GM12878 (cell line): ENCODE measurements at places on chromosomes 3 and 15. TPM values are rescaled to one million over a fixed set of nuclear protein-coding genes. Genes with fewer than 3 reads are reported as not detected.
A peak's percentile ranks its signal among the peaks of the same experiment; 100 is the strongest.

Gene CCR8
- total RNA-seq = 14.4 and 16.9 TPM in 2 replicates

Gene SLC12A6
- 33.2 and 36.3 TPM in 2 replicates for total RNA-seq

GRCh38 chr3:73808862-73809509, 184.2 kb upstream of the PDZRN3 start:
- DNase-seq = no peak

- DNase-seq = no peak
These were observed 35.9 kb downstream of the ARPP21 start for GRCh38 chr3:35675206-35675605.

DNA sequence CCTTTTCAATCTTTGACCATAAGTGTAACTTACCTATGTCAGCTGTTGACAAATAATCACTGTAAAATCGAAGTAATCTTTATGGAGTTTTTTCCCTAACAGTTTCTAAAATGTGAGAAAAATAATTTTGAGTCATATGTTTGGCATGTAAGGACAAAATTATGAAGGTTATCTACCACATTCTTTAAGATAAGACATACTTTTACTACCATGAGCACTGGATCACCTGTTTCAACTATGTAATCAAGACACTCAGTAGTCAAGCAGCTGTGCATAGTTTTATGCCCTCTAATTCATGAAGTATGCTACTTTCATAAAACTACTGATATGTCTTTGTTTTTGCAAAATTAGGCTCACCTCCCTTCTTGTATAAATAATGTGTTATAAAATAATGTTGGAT, 12.1 kb downstream of the FGF7 start:
- DNase-seq = no peak

DNA sequence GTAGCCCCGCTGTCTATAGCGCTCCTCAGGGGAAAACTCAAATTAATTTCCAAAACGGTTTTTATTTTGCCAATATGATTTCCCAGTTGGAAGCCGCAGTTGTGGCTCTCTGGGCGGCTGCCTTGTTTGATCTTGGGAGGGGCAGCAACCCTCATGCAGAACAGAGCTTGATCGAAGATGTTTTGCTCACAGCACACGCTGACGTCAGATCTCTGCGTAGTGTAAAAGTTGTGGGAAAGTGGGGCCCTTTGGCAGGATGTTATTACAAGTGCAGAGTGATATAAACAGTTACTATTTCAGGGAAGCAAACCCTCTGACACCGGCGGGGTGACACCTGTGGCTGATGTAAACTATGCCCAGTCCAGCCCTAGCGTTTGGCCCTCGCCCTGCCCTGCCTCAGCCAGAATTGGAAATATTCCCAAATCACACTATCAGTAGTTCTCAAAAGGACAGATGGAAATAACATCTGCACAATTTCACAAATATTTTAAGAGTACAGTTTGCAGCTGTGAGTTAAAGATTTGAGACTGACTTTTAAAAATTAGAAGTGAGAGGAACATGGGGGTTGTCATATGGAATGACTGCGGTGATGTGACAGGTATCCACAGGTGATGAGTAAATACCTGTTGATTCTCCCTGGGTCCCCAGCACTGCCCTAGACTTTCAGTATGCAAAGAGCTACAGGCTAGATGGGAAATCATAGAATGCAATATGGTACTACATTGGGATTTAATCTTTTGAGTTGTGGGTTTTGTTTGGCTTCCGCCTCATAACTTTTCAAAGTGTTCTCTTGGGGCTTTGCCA, 1.7 kb downstream of the SYNM start:
- DNase-seq = no peak

Gene CLDN11
- 0.15 and 0.29 TPM in 2 replicates for total RNA-seq

Gene PCSK6
- total RNA-seq = 0.28 and 0.35 TPM in 2 replicates

DNA sequence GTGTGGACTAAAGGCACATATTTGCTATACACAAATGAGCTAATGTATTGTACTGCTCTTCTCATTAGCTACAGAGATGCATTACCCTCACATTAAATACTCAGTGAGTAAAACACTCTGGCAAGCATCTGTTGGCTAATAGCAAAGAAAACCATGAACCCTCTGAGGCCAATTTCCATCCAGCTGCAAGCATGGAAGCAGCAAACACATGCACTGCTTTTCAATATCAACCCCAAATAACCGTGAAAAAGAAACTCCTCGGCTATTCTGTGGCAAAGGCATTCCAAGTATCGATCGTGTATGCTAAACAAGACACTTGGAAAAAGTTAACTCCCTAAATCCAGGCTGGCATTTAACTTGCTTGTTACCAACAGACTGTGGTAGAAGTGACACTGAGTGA, 67.0 kb downstream of the PEAK1 start:
- no peak for DNase-seq

DNA sequence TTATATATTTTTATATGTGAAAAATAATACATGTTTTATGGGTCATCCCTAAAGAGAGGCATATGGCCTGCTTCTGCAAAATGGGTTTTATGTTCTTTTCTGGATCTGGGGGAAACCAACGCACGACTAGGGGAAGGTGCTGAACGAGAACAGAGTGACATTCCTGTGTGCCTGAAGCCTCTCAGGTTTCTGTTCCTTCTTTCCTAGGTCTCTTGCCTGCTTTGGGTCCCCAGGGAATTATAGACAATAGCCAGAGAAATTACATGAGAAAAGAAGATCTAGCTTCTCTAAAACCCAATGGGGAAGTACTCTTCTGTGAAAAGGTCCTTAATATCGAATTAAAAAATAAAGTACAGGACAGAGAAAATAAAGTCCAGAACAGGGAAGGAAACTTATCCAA, 66.5 kb downstream of the IGSF11 start:
- no peak for DNase-seq

Gene GATM
- 37.1 and 42.5 TPM in 2 replicates for total RNA-seq

Gene VGLL3
- total RNA-seq = 0.03 and 0.05 TPM in 2 replicates

Gene XIRP1
- 0.38 and 0.40 TPM in 2 replicates for total RNA-seq

- DNase-seq = no peak
These were observed 36.0 kb downstream of the PXYLP1 start for GRCh38 chr3:141267629-141268028.

DNA sequence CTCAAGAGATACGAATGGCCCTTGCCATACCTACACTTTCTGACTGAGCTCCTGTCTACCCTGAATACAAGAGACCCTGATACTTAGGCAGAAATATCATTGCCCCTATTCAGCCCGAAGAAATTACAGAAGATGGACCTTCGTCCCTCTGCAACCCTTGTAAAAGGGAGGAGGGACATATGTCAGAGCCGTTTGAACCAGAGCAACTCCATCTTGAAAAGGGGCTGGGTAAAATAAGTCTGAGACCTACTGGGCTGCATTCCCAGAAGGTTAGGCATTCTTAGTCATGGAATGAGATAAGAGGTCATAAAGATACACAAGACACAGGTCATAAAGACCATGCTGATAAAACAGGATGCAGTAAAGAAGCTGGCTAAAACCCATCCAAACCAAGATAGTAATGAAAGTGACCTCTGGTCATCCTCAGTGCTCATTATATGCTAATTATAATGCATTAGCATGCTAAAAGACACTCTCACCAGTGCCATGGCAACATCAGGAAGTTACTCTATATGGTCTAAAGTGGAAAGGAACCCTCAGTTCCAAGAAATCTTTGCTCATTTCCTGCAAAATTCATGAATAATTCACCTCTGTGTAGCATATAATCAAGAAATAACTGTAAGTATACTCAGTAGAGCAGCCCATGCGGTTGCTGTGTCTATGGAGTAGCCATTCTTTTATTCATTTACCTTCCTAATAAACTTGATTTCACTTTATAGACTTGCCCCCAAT, 49.7 kb upstream of the GPD1L start:
- DNase-seq = no peak

DNA sequence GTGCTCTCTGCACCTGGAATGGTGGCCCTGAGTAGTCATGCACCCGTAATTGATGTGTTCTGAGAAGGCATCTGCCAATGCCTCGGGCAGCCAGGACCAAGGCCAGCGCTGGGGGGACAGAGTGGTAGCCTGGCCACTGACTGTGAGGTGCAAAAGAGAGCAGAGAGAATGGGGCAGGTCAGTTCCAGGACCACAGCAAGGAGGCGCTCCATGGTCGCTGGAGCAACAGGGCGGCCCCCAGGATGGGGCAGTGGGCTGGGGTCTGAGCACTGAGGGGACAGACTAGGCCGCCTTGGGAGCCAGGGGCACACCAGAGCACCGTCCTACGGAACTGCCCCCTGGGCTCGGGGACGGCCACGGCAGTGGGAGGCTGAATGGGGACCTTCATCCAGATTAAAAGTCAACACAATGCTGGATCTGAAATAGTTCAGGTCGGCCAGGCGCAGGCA, 48.3 kb upstream of the IQSEC1 start:
- no peak for DNase-seq

Gene ISLR
- 1.3 and 1.7 TPM in 2 replicates for total RNA-seq

GRCh38 chr3:99131876-99132275, 230.4 kb upstream of the DCBLD2 start:
- no peak for DNase-seq

Gene XYLB
- total RNA-seq = 2.9 and 4.0 TPM in 2 replicates

Gene LMAN1L
- total RNA-seq = not detected in 2 replicates

GRCh38 chr3:155418407-155418806, 124.9 kb upstream of the STRIT1 start:
- DNase-seq = no peak

DNA sequence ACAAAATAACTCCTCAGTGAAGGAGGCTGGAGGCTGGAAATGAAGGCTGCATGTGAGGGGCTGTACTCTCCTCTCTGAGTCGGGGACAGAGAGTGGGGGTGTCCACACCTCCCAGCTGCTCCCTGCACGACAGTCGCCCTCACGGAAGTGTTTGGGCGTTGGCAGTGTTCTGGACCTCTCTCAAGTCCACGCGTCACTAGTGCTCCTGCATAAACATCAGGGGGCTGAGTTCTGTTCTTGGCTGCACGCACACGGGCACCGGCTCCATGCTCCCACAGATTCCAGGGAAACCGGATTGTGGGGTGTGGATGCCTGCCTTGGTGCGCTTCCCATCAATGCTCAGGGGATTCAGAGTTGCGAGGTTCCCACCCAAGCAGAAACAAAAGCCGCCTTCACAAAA, 7.4 kb downstream of the RASGRF1 start:
- DNase-seq = no peak

- DNase-seq = no peak
These were observed 82.3 kb upstream of the NPHP3 start for GRCh38 chr3:132804498-132804897.

DNA sequence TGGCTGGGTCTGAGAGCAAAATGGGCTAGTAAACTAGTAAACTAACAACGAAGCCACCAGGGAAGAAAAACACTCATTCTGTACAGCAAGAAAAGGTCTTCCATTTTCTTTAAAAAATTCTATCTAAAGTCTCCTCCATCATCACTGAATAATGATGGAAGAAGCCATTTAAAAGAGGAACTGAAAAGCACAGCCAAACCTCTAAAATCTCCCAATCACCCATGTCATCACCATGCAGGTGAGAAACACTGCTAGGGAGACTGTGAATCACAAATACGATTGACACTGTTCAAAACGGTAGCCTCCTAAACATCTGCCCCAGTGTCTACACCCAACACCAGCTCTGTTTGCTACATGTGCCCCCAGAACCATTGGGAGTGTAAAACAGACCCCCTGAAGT, 140.4 kb downstream of the RORA start:
- no peak for DNase-seq

DNA sequence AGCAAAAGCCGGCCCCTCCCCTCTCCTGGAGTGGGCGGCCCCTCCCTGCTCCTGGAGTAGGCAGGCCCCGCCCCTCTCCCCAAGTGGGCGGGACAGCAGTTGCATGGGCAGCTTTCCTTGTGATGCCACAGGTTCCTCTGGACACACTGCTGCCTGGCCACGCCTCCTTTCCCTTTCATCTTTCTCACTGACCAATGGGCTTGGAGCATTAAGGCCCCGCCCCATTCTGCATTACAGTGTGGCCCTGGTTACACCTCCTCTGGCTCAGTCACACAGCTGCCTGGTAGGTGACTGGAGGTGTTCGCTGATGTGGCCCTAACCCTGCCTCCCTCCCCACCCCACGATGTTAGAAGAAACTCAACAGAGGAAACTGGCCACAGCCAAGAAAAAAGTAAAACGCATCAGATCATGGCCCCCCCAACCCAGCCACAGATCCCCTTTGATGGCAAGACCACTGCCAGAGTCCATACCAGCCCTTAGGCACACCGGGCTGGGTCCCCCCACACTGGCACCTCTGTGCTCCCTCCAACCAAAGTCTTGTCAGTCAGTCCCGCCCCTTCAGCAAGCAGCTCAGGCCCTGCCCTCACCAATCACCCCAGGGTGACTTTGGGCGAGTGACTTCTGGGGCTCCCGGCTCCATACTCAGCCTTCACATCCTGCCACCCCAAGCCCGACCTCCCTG, 84.3 kb downstream of the ADAMTS7 start:
- no peak for DNase-seq

DNA sequence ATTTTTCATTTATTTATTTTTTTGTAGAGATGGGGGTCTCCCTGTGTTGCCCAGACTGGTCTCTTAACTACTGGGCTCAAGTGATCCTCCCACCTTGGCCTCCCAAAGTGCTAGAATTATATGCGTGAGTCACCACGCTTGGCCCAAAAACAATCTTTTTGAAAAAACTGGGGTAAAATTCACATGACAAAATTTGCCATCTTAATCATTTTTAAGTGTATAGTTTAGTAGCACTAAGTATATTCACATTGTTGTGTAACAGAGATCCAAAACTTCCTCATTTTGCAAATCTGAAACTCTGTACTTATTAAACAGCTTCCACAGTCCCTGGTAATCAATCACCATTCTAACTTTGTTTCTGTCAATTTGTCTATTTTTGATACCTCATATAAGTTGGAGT, 5.2 kb downstream of the SNX1 start:
- no peak for DNase-seq

DNA sequence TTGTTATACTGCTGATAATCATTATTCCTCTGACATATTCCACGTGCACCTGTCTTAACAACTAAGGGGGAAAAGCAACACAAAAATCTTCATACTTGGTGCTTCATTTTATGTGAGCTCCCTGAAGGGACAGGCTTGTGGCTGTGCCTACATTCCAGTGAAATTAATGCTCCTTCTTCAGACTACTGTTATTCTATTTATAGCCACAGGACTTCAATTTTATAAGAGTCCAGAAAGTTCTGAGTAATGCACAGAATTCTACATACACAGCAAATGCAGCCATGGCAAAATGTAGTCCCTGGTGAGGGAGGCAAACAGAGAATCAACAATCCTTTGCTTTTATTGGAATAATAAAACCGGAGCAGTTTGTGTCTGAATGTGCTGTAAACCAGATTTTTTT, 417.1 kb downstream of the RBMS3 start:
- DNase-seq = no peak

GRCh38 chr3:52827866-52828376, 2.6 kb downstream of the ITIH4 start:
- DNase-seq = no peak

Gene DPPA4
- total RNA-seq = 0.40 and 0.90 TPM in 2 replicates

Gene HIGD2B
- 0.24 TPM in 1 of 2 replicates, not detected in the other for total RNA-seq

GRCh38 chr3:59839810-59840515, 790.1 kb upstream of the CFAP20DC start:
- peak; percentile 40 for DNase-seq

- DNase-seq = no peak
These were observed 188.4 kb downstream of the ADAMTSL3 start for GRCh38 chr15:83842281-83842680.
